ENCODE measurements at places on chromosomes 16 and 17.
A peak's percentile ranks its signal among the peaks of the same experiment; 100 is the strongest.

DNA sequence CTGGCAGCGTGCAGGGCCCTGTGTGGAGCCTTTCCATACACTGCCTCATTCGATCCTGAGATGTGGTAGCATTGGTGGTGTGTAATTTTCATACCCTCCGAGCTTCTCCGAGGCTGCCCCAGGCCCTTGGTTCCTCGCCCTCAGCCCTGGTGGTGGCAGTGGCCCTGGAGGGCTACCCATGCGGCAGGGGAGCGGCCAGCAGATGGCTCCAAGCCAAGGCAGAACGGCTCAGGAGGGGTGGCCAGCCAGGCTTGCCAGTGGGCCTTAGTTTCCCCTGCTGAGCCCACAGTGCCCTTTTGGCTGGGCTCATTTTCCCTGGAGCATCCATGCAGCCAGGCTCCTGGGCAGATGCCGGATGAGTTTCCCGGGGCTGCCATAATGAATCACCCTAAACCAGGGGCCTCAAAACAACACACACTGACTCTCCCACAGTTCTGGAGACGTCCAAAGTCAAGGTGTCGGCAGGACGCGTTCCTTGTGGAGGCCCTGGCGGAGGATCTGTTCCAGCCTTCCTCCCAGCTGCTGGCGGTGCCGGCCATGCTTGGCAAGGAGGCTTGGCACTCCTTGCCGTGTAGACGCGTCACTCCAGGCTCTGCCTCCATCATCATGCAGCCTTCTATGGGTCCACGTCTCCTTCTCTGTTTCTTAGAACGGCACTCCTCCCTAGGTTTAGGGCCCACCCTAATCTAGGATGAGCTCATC is 158.8 kb upstream of the GSE1 start:
- DNase-seq, result no peak

- no peak for DNase-seq
Measured at GRCh38 chr16:27319257-27319965, 5.6 kb downstream of the IL4R start.

DNA sequence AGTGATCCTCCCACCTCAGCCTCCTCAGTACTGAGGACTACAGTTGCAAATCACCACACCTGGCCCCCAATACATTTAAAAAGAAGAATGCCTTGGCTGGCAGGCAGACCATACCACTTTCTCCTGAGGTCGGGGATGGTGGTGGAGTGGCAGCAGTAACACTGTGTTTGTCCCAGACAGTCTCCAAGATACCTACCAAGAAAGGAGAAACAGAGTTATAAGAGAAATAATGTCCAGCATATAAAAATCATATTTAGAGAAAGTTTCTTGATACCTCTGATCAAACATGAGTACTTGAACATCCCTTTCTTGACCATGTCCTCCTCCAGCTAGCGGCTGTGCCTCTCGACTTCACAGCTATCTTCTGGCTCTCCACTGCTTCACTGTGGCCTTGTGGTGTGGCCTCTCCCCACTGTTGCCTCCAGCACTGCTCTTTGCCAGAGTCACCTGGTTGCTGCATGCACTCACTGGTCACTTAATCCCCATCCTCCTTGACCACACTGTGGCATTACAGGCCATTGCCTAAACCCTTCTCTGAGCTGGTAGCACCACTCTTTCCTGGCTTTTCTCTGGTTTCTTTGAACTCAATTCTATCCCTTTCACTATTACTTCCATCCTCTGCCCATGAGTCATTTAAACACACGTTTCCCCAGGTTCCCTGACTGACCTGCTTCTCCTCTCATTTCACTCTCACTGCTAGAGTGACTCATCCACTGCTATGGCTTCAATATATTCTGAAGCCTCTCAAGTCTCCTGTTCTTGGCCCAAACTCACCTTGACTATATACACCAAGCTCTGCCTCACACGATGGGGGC is 45.2 kb downstream of the XPO6 start:
- no peak for DNase-seq

DNA sequence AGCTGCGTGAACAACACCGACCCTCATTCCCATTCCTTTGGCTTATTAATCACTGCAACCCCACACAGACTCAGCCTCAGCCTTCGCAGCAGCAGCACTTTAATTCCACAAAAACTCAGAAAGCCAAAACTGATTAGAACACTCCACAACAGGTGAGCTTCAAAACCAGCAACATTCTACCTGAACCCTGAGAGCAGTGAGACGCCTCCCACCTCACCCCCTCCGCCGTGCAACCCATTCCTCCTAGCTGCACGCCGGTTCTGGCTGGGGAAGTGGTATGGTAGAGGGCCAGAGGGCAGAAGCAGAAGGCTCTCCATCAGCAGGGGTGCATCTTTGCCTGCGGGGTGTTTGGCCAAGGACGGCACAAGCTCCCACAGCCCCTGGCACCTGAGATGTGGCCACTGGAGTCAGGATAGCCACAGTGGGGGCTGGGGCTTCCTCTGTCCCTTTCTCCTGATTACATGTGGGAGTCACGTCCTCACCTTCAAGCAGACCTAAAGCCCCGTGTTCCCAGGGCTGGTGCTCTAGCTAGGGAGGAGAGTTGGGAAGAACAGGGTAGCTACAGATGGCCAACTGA is 1.6 kb downstream of the BORCS6 start:
- no peak for DNase-seq

- peak; percentile 82 for DNase-seq
Measured at GRCh38 chr16:81755915-81756614, 23.0 kb upstream of the PLCG2 start.

DNA sequence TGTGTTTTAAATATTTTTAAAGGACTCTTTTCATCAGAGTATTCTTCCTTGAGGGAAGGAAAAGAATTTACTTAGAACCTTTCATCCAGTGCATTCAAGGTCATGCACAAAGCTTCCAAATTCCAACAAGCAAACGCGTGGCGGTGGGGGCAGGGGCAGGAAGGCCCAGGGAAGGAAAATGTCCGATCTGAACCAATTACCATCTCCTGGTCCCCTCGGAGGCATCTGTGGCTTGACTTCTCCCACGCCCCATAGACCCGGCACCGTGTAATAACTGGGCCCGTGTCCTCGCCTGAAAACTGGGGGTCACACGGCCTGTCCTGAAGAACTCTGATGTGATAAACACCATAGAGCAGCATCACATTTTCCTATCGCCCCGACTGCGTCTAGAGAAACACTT is 18.3 kb downstream of the MEAK7 start:
- DNase-seq, result no peak

- DNase-seq, result no peak
Measured at GRCh38 chr16:9476744-9477143, 385.3 kb downstream of the HAPSTR1 start.

GRCh38 chr17:28599311-28600184 is 723 bp upstream of the SPAG5 start:
- peak; percentile 96 for DNase-seq

GRCh38 chr17:49003557-49004511 is 6.6 kb downstream of the IGF2BP1 start:
- DNase-seq, result no peak

DNA sequence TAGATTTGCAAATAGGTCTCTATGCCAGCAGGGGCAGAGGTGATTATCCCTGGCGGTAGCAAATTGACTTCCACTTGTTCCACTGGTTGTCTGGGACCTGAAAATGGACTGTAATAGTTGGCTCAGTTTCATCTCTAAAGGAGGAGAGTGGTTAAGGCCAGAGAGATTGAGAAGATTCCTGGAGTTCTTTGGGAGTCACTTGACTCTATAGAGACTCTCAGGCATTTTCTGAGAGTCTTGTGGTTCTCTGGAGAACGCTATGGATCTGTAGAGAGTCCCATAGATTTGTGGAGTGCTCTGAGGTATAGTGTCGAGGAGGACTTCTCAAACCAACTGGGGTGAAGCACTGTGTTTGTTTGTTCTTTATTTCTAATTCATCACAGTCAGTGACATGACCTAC is 8.9 kb upstream of the PMP22 start:
- no peak for DNase-seq

GRCh38 chr17:74417178-74418045 is 14.5 kb upstream of the GPRC5C start:
- DNase-seq, result peak; percentile 48

DNA sequence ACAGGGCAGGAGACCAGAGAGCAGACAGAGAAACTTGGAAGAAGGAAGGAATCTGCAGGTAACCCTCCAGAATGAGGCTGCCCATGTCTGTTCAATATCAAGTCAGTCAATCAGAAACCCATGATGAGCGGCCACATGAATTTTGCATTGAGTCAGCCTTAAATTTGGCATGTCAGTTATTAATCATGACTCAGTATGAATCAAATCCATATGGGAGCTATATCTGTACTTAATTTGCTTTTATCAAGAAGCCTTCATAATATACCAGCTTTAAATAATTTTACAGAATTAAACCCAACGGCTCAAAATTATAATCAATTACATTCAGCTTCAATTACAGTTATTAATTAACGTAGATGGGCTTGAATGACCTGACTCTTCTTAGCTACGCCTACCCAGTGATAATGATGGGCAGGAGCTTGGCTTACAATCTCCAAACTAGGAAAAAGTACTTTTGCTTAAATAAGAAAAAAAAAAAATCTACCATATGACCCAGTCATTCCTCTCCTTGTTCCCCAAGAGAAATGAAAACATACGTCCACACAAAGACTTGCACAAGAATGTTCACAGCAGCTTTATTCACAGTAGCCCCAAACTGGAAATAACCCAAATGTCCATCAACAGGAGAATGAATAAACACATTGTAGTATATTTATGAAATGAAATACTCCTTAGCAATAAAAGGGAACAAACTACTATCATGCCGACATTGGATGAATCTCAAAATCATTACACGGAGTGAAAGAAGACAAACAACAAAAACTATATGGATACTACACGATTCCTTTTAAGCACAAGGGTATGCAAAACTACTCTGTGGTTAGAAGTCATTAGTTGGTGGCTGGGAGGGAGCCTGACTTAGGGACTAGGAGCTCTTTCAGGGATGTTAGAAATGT is 48.6 kb downstream of the SLC39A11 start:
- DNase-seq, result no peak

DNA sequence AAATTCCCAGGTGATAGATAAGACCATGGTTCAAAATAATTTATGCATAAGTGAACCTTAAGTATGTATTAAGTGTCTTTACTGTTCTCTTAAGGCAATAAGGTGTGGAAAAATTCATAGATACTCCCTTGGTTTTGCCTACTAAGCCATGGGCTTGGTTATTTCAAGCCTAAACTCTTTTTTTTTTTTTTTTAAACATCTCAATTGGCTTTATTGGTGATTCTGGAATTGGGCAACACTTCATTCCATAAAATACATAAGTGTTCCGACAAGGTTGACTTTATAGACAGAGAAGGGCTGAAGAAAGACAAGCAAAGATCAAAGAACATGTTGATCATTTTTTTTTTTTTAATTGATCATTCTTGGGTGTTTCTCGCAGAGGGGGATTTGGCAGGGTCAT is 73.5 kb downstream of the ESRP2 start:
- DNase-seq, result no peak

GRCh38 chr16:2852731-2853507 is 5.1 kb downstream of the PRSS22 start:
- no peak for DNase-seq

GRCh38 chr16:4385066-4385788 is 13.6 kb downstream of the VASN start:
- no peak for DNase-seq

- DNase-seq, result no peak
Measured at GRCh38 chr16:79821911-79822310, 221.4 kb upstream of the MAF start.

DNA sequence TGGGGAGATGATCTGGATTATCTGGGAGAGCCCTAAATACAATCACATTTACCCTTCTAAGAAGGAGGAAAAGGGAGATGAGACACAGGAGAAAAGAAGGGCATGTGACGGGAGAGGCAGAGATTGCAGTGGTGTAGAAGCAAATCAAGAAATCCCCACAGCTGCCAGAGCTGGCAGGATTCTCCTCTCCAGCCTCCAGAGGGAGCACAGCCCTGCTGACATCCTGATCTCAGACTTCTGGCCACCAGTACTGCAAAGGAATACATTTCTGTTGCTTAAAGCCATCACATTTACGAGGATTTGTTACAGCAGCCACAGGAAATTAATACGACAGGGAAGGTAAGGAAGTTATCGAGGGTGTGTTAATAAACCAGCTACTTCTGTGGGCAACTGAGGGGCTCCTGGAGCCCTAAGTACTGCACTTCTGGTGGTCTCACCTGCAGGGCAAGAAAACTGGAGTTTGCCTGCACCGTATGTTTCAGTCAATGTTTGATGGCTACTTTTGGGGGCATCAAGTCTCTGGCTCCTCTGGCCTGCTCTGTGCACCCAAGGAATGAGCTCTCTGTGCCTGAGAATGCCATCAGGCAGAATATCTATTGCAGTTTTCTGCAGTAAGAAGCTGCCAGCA is 22.9 kb upstream of the CDH13 start:
- DNase-seq, result peak; percentile 40

DNA sequence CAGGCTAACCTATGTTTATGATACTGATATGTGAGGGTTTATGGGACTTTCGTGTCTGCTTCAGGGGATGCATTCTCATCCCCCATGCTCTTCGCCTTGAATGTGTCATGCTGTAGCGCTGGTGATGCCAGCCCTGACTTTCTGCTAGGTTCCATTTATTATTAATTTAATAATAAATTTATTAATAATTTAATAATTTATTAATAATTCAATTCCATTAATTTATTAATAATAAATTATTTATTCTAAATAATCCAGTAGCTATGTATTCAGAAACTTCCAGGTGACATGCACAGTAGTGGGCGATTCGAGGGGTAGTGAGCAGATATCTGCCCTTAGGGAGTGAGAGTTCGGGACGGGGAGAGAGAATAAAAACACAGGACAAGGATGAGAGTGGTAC is 49.8 kb downstream of the SHISA6 start:
- DNase-seq, result no peak

GRCh38 chr17:65953316-65954147 is 238.4 kb downstream of the CEP112 start:
- no peak for DNase-seq

DNA sequence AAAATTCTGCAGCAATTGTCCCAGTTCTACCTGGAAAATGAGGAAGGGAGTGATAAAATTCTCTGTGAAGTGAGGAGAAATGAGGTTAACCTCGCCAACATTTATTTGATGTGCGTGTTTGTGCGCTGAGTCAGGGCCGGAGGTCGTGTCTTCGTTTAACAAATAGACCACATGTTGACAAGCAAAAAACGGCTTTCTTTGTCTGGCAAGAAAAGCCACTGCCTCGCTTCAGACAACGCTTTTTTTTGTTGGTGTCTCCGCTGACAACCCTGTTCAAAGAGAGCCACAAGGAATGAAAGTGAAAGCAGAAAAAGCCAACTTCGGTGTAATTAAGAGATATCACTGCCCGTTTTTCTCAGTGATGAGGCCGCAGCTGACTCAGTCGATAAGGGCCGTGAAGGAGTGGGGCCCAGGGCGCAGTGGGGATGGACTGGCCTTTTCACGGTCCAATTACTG is 510.6 kb downstream of the CDH13 start:
- peak; percentile 26 for DNase-seq

Measured in kidney capillary endothelial cell (primary cell).